Suppressor macrophage (primary cell): ENCODE measurements at places on chromosomes 1 and 21.
A peak's percentile ranks its signal among the peaks of the same experiment; 100 is the strongest.

DNA sequence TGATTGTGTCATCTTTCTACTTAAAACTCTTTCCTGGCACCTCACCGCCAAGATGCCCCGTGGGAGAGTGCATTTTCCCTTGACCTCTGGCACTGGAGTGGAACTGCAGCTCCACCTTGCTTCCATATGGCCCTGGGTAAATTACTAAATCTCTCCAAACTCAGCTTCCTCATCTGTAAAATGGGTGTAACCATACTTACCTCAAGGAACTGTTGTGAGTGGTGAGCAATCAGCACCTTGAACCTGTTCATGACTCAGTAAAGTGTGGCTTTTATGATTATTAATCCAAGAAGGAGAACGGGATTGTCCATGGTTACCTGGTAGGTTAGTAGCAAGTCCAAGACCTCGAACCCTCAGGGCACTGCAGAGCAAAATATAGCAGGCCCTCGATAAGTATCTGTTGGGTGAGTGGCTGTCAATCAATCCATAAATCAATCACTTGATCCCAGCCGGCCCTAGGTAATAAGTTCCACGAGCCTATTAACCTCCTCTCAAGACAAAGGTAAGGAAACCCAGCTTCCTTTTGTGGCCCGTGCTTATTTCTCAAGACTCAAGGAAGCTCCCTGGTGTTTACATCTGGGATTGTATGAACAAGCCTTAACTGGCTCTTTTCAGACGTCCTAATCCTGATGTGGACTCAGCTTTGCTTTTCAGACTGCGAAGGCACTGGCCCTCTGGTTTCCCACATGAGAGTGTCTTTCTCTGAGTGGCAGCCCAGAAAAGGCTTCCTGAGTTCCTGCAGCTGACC, 114.0 kb upstream of the GJB5 start:
- no peak for DNase-seq

- DNase-seq = no peak
These were observed 547.7 kb downstream of the KCNT2 start for GRCh38 chr1:196060539-196060938.

GRCh38 chr1:159877695-159878444, 15.4 kb upstream of the VSIG8 start:
- no peak for DNase-seq

DNA sequence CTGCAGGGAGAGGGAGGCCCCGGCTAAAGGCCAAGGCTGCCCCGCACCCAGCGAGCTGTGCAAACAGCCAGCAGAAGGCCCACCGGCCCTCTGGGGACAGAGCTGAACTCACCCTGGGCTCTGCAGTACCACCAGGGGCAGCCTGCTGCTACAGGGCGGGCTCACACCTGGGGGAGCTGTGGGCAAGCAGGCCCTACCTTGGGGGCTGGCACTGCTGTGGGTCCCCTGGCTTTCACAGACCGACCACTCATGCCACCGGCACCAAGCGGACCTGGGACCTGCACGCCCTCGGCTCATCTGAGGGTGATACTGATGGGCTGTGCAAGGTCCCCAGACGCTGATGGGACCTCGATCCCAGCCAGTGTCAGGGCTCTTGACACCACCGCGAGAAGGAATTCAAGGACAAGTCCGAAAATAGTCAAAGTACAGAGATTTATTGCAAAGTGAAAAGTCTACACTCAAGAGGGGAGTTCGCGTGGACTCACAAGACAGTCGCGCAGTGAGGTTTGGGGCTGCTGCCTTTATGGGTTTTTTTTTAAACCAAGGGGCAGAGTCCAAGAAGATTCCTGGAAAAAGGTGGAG, 61.0 kb upstream of the ADARB1 start:
- DNase-seq = no peak

DNA sequence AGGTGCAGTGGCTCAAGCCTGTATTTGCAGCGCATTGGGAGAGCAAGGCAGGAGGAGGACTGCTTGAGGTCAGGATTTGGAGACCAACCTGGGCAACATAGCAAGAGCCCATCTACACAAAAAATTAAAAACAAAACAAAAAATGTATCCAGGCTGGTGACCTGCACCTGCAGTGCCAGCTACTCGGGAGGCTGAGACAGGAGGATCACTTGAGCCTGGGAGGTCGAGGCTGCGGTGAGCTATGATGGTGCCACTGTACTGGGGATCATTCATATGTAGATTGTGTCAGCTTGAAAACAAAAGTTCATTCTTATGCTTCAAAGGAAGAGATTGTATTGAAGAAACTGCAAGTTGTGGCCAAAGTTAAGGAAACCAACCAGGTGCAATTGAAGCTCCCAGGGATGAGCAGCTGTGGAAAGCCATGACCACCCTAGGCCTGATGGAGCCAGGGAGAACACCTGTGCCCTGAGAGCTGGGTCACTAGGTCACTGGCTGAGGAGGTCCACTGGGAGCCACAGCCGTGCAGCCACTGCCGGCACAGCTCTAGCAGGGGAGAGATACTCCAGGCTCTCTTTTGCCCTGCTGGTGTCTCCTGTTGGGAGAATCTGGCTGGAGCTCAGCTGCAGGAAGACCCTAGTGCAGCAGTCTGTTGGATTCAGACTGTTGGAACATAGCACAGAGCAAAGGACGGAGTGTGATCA, 13.3 kb upstream of the BRWD1 start:
- DNase-seq = no peak

DNA sequence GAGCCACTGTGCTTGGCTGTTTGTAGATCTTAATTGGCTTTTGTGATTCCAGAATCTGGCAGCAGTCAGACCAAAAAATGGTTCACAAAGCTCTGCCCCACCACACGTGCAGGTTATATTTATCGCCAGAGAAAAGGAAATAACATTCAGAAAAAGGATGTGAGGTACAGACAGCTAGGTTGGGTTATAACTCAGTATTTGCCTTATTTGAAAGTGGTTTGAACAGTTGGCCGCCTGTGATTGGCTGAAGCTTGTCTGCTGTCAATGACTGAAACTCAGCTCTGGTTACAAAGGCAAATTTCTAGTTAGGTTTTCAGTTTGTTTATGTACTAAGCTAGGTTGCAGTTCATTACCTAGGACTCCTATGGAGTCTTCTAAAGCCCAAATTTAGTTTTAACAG, 9.6 kb downstream of the SH3BGR start:
- DNase-seq = no peak

DNA sequence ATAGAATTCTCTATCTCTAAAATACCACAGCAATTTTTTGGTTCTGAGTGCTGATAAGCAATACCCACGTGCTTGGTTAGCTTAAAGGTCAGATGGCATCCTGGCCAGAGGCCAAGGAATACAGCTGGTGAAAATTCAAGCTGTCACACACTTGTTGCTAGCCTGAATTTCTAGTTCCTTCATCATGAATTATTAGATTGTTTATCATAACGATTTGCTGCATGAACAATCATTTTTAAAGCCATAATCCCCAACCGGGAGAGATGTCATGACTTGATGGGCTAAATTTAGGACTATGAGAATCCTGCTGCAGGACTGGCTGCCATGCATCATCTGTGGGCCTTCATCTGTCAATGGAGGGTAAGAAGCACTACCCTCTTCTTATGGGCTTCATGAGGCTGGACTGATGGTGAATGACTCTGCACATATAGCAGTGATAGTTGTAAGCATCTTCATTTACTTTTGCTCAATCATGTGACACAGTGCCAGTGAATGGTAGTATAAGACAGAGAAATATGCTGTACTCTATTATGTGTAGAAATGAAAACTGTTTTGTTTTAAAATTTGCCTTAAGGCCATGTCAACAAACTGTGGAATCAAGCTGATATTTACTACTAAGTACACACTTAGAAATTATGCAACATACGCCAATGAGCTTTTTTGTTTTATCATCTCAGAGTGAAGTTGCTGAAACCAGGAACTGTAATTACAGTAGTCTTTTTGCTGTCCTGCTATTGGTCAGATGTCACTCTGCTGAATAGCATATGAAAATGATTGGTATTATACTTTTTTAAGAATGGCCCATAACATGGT, 80.5 kb upstream of the RALGPS2 start:
- DNase-seq = no peak

DNA sequence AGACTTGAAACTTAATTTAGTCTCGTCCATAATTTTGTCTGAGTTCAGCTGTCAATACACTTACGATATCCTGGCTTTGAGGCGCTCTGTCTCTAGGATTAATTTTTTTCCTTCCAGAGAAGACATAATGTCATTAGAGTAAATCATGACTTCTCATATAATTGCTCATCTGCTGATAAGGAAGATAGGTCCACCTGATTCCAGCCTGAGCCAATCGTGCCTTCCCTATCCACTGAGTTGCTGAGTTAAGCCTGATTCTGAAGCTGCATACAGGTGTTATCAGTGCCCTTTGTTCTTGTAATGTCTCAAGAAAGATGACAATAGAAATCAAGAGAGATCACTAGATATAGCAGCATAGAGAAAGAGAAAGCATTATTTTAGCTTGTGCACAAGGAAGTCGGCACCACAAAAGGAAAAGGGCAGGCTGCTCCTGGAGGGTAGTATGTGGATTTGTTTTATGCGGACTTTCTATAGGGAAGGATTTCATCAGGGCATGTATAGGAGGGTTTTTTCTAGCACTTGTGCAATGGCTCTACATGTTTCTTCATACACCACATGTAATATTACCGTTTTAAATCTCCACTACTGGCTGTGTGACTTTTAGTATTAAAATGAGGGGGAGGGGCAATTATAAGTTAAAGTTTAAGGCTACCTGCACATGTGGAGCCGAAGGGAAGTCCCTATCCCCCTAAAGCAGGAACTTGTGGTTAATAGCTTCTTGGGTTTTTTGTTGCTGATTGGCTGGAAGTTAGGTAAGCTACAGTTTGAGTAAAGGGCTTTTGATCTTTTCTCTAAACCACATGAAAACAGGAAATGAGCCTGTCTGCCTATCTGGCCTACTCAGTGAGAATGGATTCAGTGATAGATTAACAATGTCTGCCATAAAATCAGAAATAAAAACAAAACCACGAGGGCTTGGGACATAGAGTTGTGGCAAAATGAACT, 133.4 kb downstream of the PLPPR5 start:
- peak; percentile 67 for DNase-seq

- DNase-seq = peak; percentile 85
These were observed 41.5 kb downstream of the UBE4B start for GRCh38 chr1:10074059-10074851.

DNA sequence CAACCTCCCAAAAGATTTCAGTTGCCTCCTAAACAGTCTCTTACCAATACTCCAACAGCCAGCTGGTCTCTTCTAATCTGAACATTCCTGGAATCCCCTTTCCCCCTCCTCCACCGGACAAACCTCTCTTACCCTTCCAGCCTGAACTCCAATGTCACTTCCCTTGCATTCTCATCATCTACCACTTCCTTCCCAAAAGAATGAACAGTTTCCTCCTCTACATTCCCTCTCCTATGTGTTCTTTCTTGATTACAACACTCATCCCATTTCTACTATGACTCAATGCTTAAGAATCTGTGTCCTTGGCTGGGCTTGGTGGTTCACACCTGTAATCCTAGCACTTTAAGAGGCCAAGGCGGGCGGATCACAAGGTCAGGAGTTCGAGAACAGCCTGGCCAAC, 417.1 kb downstream of the SETD4 start:
- no peak for DNase-seq

DNA sequence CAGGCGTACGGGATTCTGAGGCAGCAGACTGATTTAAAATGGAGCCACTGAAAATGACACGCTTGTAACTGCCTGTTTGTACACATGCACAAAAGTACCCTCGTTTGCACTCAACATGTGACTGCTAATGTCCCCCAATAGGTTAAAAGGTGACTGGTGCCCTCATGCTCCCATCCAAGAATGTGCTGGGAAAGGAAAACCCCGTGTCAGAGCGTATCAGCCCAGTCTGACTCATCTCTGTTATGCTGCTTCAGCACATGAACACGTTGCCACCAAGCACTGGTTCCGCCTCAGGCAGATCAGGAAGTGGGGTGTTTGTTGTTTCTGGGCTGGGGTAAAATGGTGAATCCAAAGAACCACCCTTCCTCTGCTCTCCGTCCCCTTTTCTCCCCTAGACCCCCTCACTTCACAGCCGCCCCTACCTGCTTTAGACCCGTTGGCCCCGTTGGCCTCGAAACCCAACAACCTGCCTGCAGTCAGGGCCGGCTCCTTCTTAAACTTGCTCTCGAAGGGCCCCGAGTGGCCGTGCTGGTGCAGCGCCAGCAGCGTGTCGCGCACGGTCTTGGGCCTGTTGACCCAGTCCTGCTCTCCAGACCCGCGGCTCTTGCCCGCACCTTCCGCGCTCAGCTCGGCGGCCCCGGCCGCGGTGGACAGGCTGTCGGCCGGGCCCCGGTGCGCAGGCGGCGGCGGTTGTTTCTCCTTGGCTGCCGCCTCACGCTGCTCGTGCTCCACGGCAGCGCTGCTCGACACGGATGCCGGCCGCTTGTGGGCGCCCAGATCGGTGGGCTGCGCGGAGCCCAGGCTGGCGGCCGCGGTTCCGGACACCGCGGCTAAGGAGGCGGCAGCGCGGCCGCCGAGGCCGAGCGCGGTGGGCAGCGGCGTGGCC, 1.7 kb downstream of the IRF2BP2 start:
- peak; percentile 92 for DNase-seq

DNA sequence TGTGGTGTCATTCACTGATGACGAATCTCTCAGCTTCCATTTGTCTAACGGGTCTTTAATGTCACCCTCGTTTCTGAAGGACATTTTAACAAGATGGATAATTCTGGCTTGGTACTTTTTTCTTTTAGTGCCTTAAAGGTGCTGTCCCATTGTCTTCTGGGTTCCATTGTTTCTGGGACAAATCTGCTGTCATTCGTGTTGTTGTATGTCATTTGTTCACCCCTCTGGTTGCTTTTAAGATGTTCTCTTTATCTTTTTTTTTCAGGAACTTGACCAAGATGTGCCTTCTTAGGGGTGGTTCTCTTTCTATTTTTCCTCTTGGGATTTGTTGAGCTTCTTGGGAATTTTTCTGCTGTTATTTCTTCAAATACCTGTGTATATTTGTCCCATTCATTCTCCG, 14.0 kb upstream of the MMEL1 start:
- DNase-seq = no peak

- DNase-seq = no peak
These were observed 435.7 kb upstream of the RUNX1 start for GRCh38 chr21:35484851-35485250.

DNA sequence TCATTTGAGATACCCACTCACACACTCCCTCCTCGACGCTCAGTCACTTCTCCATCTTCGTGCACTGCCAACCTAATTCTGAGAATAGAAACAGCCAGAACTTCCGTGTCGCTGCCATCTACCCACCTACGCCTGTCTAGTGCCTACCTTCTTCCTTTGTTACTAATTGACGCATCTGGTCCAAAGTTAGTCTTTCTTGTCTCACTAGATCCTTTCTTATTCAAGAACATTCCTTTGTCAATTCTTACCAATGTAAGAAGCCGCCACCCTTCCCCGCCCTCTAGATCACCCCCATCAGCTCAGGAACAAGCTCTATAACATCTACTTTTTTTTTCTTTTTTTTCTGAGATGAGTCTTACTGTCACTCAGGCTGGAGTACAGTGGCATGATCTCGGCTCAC, 3.7 kb downstream of the PADI6 start:
- no peak for DNase-seq

DNA sequence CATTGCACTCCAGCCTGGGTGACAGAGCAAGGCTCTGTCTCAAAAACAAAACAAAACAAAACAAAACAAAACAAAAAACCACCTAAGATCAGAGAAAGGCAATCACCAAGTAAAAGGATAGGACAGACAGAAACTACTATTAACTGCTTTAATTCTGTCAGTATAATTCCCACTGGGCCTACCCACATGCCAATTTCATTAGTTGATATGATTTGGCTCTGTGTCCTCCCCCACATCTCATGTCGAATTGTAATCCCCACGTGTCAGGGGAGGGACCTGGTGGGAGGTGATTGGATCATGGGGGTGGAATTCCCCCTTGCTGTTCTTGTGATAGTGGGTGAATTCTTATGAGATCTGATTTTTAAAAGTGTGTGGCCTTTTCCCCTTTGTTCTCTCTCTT, 27.2 kb upstream of the CAPZB start:
- no peak for DNase-seq

- no peak for DNase-seq
These were observed 201.6 kb downstream of the SDCCAG8 start for GRCh38 chr1:243457363-243457982.
